ENCODE measurements at places on chromosomes 6 and 20.

GRCh38 chr6:38239719-38240451, 399.8 kb downstream of the BTBD9 start:
- DNase-seq, result no peak

- no peak for DNase-seq
Measured at GRCh38 chr6:10800810-10801209, 37.5 kb downstream of the MAK start.

DNA sequence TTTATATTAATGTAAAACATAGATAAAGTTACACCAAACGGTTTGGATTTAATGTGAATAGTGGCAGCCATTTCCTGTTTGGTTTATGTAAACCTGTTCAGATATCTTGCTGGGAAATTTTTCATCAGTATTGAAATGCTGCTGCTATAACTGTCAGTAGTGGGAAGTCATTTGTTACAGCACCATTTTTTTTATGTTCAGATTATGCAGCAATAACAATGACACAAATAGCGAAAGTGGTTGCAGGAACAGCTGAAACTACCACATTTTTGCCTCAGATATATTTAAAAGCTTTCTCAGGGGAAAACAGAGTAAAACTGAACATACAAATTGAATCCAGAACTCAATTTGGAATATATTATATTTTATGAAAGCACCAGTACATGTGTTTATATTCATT, 128.8 kb upstream of the SIM1 start:
- peak; percentile 46 for DNase-seq

GRCh38 chr6:88650979-88651378, 312.4 kb downstream of the RNGTT start:
- DNase-seq, result no peak

- DNase-seq, result no peak
Measured at GRCh38 chr6:136677344-136677743, 114.9 kb downstream of the MAP3K5 start.

DNA sequence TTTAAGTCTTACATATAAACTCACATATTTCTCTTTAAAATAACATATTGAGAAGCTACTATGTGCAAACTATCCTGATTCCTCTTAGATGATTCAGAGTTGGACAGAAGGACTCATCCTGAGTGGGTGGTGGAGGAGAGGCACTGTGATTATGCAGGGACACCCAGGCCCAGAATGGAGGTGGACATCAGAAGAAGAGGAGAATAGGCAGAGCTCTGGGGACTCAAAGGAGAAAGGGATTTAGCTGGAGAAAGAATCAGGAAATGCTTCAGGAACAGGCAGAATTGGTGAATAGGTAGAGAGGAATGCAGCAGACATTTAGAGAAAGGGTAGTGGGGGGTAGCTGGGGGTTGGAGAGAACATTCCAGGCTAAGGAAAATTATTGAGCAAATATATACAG, 17.4 kb downstream of the RCAN2 start:
- no peak for DNase-seq

GRCh38 chr6:54198134-54198533, 86.9 kb downstream of the MLIP start:
- DNase-seq, result no peak

- DNase-seq, result no peak
Measured at GRCh38 chr20:51348876-51349275, 193.6 kb downstream of the NFATC2 start.

DNA sequence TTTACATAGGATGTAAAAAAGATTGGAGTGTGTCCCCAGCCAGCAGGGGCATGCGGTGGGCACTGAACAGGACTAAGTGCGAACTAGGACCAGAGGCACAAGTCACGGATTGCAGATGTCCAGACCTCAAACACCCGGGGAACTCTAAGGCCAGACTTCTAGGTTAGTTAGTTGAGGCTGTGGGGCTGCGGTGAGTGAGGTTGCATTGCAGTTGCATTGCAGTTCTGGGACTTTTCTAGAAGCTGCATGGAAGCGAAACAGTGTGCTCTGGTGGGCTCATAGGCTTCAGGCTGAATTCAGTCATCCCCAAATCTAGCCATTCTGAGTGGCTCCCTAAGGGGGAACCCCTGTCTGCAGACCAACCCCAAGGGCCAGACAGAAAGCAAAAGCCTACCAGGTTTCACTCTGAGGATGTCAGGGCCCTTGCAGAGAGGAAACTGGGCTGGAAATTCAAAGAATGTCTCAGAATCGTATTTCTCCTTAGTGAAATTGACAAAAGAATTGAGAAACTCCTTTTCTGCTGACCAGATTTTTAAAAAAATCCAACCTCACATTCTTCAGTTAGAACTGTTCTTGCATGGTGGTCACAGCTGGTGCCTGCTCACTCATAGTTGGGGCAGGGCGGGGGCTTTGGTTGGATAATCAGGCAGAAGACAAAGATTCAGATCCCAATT, 182.8 kb downstream of the ZDHHC14 start:
- DNase-seq, result no peak

- DNase-seq, result peak; percentile 47
Measured at GRCh38 chr20:46774236-46774635, 64.8 kb downstream of the SLC2A10 start.

GRCh38 chr6:52241819-52242218, 2.5 kb downstream of the IL17F start:
- no peak for DNase-seq

DNA sequence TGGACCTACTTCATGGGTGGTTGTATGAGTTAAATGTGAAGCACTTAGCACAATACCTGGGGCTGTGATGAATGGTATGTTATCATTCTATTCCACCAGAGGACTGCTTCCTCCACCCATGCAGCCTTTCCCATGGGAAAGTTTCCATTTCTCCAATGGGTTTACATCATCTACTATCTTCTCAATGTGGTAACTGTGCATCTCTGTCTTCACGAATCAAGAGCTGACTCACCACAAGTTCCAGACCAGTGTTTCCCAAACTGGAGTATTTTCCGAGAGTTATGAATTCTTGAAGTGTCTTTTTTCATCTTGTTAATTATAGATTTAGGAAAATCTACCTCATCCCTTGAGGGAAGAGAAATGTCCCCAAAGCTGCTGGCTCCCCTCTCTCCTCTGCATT, 182.8 kb downstream of the UNC5CL start:
- DNase-seq, result no peak

DNA sequence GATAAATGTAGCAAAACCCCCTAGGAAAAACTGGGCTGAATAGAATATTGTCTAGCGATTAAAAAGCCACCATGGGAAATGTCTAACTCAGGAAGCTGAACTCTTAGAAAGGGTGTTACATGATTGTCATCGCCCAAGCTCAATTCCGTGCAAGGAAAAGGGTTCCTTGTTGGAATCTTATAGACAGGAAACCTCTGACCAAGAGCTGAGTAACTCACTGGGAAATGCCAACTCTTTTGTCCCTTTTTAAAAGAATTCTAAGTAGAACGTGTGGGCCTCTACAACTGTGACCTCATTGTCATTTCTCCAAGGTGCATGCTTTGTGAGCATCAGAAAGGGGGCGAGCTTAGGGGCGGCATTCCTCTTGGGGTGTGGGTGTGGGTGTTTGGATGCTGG, 88.1 kb downstream of the SYNJ2 start:
- DNase-seq, result no peak

- no peak for DNase-seq
Measured at GRCh38 chr6:16752206-16752866, 8.9 kb downstream of the ATXN1 start.

- DNase-seq, result no peak
Measured at GRCh38 chr20:25289886-25290597, 42.2 kb downstream of the PYGB start.

- no peak for DNase-seq
Measured at GRCh38 chr20:60762386-60762785, 489.7 kb upstream of the CDH4 start.

DNA sequence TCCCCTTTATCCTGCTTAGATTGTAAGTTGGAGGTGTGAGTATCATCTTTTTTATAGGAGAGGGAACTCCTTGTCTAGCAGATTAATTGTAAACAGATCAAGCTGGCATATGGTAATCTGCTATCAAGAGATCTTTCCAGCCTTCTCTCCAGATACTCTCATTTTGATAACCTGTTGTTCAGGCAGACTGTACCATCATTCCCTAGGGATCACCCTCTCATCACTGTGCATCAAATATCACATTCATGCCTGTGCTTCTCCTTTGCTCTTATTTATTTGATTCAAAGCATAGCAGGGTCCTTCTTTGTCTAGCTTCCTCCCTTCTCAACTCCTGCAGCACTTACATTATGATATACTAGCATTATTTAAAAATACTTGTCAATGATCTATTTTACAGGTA, 73.8 kb downstream of the LRRC1 start:
- DNase-seq, result peak; percentile 39

- DNase-seq, result no peak
Measured at GRCh38 chr20:56259948-56260347, 11.4 kb downstream of the MC3R start.

GRCh38 chr6:2990248-2990931, 9.3 kb upstream of the NQO2 start:
- DNase-seq, result peak; percentile 46

DNA sequence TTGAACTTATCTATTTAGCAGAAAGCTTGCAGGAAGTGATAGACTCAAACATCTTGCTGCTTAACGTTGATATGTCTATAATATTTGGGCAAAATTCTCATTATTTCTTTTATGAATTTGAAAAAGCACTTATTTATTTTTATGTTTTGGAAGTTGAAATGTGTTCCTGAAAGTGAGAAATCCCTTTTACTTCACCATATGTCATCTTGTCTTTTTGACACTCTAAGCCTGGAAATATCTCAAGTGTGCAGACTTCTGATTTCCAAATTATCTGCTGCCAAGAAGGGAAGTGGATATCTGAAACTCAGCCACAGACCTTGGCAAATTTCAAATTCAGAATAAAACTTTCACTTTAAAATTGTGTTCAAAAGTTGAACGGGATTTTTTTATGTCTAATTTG, 368.7 kb upstream of the MANEA start:
- no peak for DNase-seq

GRCh38 chr20:60240415-60240814, 282.2 kb downstream of the CDH26 start:
- no peak for DNase-seq

DNA sequence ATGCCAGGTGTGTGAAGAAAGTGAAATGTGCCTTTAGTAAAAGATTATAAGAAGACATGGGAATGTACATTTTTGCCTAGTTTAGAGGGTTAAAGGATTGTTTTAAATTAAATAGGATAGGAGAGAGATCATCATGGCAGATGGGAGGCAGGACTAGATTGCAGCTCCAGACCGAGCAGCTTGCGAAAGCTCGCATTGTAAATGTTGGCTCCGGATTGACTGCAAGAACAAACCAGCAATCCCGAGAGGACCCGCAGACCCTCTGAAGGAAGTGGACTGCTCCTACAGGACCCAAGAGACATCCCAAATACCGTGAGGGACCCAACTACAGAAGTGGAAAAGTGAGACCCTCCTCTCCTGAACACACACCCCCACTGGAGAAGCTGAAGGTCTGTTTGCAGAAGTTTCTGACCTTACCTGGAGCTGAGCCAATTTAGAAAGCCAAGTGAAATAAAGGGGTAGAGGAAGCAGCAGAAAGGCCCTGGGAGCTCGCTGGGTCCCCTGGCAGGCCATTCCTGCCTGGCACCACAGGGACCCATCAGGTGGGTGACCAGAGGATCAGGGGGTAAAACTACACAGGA, 30.0 kb upstream of the TPD52L1 start:
- no peak for DNase-seq

- DNase-seq, result no peak
Measured at GRCh38 chr6:168340819-168341218, 21.2 kb upstream of the DACT2 start.

GRCh38 chr6:117262799-117263198, 2.6 kb upstream of the VGLL2 start:
- DNase-seq, result no peak

DNA sequence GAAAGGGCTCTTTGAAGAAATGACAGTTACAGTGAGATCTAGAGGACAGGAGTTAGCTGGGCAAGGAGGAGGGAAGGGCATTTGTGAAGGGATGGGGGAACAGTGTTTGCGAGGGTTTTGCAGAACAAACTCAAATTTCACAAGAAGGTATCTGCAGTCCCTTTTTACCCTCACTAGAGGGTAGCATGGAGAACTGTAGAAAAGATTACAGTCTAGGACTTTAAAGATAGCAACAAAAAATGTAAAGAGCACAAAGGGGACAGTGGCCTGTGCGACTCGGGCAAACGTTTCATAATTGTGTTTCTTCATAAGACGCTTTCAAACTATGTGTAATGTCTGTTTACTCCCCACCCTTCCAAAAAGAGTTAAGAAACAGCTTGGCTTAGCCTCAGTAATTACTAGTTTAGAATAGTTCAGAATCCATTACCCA, 21.2 kb upstream of the ASXL1 start:
- no peak for DNase-seq

DNA sequence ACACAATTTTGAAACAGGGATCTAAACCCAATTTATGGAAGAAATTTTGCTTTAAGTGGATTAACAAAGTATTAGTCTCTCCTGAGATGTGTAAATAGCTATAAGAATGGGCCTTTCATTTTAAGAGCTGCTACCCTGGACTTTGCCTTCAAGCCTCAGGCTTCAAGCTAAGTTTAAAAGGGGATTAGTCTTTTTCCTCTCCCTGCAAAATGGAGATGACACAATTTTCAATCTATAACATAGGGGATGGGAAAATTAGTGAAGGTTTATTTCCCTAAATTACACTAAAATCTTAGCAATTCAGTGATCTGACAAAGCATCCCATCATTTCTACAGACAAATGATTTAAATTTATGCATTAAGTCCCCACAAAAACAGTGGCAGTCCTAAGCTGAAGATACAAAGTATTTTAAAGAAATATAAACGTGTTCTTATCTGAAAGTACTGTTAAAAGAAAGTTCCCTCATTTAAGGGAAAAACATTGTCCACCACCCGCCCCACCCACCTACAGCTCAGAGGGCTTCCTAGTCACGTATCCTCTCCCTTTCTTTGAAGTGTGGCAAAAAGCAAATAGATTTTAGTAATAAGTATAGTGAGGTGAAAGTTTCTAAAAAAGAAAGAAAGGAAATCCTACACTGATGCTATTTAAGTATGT, 14.5 kb downstream of the ARHGAP18 start:
- no peak for DNase-seq
